AG09319 (cell line): ENCODE measurements at places on chromosomes 6 and 20.
A peak's percentile ranks its signal among the peaks of the same experiment; 100 is the strongest.

DNA sequence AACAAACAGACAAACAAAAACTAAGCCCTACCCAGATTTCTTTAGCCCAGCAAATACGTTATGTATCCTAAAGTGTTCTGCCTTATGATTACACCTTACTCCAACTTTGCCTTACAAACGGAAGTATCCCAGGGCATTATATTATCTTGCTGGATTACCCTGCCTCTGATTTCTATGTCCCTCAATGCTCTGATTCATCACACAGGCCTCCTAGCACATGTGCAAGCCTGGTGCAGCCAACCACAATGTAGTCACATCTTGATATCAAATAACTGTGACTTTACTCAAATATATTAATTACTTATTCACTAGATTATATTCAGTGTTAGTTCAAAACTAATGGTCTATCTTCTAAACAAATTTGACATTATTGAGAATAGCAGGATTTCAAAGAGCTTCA lies 598.6 kb downstream of the TBC1D32 start:
- DNase-seq: no peak

DNA sequence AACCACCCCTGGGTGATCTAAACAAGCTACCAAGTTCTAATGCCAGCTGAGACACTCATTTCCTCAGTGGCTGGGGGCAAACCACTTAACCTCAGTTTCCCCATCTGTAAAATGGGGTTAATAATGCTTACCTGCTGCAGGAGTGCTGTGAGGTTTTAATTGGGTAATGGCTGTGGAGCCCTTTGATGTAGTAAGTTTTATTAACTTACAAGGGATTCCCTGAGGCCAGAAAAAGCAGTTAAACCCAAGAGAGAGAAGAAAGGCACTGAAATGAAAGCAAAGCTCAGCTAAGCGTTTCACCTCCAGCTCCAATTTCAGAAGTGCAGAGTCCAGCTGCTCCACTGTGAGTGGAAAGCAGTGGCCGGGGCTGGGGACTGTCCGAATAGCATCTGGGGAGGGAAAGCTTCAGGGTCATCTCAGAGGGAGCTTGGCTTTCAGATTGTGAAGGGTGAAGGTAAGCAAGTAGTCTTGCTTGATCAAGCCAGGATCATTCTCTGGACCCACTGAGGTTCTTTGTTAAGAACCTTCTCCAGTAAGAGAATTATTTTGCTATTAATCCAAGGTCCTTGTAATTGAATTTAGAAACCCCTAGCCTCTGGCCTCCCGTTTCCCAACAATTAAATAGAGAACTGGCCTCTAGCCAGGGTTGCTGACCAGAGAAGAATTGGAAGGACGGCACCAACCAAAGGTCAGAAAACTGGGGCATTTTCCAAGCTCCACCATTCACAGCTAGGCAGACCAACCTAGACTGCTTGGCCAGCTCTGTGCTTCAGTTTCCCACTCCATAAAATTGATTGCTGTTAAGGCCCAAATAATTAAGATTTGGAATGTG lies 20.9 kb upstream of the TCP11 start:
- DNase-seq: no peak

GRCh38 chr6:115612796-115613479 lies 447.8 kb downstream of the FRK start:
- DNase-seq: no peak

GRCh38 chr6:111808493-111808892 lies 64.8 kb downstream of the FYN start:
- no peak for DNase-seq

DNA sequence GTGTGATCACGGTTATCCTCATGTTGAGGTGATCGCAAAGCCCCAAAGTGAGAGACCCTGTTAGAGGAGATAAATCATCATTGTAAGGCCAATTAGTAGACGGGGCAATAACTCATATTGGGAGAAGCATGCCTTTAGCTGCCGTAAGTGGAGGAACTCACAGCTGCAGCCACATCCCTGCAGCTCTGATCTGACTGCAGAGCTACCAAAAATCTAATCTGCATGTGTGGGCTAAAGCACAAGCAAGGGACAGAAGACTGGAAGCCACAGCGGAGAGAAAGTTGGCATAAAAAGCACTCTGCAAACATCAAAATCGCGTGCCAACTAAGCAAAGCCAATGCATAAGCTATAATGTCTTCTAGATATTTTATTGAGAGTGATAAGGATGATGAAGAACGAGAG lies 79.8 kb downstream of the TBC1D7 start:
- DNase-seq: no peak

DNA sequence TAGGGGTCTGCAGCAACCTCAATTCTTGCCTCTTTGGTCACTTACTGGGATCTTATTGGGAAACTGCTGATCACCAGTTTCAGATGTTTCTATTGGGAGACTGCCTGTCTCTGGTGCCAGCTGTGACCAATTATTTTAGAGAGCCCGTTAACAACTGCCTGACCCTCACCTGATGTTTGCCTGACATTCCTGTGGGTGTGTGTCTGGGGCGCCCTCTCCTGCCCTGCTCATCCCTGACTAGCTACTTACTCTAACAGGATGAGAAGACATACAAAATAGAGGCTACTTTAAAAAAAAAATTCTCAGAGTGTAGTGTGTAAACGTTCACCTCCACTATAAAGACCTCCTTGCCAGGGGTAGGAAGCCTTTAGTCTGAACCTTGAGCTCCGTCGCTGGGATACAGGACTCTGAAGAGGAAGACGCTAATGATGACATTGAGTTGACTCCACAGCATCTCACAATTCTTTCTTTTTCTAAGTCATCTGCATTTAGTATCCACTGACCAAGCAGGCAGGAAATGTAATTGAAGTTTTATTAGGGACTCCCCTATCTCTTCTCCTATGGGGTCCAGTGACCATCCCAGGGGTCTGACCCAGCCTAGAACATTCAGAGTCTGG lies 54.6 kb upstream of the DDR1 start:
- no peak for DNase-seq

- no peak for DNase-seq
Observed at GRCh38 chr6:25035174-25035511, 99.4 kb upstream of the RIPOR2 start.

DNA sequence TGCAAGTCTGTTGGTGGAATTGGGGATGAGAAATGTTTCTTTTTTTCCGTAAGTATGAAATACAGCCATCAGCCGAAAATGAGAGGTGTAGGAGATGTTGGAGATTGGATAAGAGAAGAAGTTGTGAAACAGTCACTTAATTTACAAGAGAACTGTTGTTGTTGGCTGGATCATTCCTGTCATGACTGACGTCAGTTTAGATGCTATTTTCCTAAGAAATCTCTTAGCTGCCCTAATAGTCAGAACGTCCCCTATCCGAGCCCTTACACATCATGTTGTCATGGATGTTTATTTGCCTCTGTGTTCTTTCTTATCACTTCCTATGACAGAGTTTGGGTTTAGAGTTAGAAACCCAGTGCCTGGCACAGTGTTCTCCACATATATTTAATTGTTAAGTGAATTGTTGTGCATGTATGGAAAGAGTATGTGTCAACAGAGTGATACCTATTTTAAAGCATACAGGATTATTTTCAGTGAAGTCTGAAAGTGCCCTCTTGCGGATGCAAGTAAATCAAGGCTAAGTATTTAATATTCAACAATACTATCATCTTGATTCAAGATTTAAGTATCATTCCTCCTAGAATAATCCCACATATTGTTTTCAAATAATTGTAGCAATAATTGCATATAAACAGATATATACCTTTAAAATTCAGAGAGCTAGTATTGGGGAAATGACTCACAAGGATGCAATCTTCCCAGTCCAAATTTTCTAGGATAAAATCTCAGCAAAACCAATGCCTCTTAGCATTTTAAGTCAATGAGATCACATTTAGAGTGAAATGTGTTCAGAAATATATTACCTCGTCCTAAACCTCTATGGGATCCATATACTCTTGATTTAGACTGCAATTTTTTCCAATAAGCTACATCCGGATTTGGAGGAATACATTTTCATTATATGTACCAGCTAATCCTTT lies 309.9 kb upstream of the NOX3 start:
- DNase-seq: no peak

GRCh38 chr6:39707962-39708683 lies 17.1 kb downstream of the KIF6 start:
- DNase-seq: no peak

GRCh38 chr20:44135012-44135412 lies 52.0 kb downstream of the JPH2 start:
- DNase-seq: no peak

GRCh38 chr6:144104898-144105487 lies 9.6 kb upstream of the SF3B5 start:
- peak; percentile 46 for DNase-seq

- DNase-seq: no peak
Observed at GRCh38 chr6:13614126-13614925, 809 bp upstream of the NOL7 start.

- no peak for DNase-seq
Observed at GRCh38 chr6:21965953-21966539, 330.8 kb downstream of the PRL start.

- no peak for DNase-seq
Observed at GRCh38 chr6:35850208-35850607, 45.1 kb downstream of the LHFPL5 start.

GRCh38 chr6:54981647-54982046 lies 135.1 kb downstream of the FAM83B start:
- DNase-seq: no peak

DNA sequence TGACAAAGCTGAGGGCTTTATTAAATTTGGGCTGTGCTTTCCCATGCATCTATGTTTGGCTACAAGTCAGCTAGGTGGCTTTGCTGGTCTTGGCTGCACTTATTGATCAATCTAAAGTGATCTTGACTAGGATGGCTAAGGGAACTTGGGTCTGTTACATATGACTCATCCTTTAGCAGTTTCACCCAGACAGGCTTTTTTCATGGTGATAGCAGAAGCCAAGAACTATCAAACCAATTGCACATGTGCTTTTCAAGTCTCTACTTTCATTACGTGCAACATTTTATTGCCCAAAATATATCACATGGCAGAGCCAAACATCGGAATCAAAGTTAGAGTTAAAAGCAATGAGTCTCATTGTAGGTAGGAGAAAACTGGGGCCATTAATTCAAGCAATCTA lies 626.3 kb downstream of the TENT5A start:
- DNase-seq: no peak

- no peak for DNase-seq
Observed at GRCh38 chr6:41541364-41541763, 4.8 kb upstream of the FOXP4 start.

GRCh38 chr20:1184638-1185315 lies at the start of gene TMEM74B:
TMEM74B (minus strand) TSS chr20:1184981; CDS start chr20:1183801, 1,180 bp downstream.
- DNase-seq: no peak

GRCh38 chr20:13382786-13383185 lies 161.7 kb downstream of the ISM1 start:
- DNase-seq: no peak

DNA sequence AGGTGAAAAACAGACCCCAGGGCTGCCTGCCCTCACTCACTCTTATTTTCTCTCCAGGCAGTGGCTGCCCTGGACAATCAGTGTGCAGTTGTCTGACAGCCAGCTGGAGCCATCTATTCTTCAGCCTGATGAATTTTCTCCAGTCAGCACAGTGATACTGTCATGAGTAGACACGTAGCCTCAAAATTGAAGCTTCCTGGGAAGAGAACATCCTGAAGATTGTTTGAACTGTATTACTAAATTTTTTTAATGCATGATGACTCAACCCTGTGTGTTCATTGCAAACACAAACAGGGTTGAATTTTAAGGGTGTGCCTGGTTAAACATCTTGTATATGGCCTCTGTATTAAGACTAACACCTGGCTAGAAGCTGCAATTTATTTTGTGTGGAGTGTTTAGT lies 49.8 kb upstream of the STXBP5 start:
- no peak for DNase-seq

GRCh38 chr20:37323985-37324384 lies 22.0 kb upstream of the SRC start:
- peak; percentile 66 for DNase-seq

DNA sequence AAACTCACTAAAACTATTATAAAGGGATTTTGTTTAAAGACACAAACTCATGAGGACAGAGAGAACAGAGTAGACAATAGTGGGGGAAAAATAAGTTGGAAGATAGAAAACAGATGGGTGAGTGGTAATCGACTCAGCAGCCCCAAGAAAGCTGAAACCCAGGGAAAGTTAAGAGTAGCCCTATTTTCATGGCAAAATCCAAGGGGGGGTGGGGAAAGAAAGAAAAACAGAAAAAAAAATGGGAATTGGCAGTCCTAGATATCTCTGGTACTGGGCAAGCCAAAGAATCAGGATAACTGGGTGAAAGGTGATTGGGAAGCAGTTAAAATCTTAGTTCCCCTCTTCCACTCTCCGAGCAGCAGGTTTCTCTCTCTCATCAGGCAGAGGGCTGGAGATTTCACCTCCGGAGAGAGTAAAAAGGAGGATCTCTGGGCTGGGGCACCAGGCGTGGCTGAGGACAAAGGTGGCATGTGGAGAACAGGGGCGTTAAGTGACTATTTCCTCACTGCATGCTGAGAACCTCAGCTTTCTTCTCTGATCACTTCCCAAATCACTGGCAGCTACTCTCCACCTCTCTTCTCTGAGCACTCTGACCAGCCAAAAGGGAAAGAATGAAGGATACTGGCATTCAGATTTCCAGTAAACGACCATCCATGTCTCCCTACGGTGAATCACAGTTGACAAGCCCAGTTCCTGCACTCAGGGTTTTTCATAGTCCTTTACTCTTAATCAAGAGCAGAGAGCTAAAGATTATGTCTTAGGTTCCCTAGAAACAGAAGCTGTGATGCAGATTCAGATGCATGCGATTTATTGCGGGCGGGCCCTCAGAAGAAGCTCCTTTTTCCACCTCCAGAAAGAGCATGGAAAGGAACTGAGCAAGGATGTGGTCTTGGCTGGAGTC lies 7.3 kb upstream of the RNF24 start:
- DNase-seq: no peak

GRCh38 chr20:25629816-25630499 lies 6.1 kb upstream of the NANP start:
- no peak for DNase-seq

GRCh38 chr20:49133571-49133970 lies 54.6 kb downstream of the STAU1 start:
- no peak for DNase-seq

DNA sequence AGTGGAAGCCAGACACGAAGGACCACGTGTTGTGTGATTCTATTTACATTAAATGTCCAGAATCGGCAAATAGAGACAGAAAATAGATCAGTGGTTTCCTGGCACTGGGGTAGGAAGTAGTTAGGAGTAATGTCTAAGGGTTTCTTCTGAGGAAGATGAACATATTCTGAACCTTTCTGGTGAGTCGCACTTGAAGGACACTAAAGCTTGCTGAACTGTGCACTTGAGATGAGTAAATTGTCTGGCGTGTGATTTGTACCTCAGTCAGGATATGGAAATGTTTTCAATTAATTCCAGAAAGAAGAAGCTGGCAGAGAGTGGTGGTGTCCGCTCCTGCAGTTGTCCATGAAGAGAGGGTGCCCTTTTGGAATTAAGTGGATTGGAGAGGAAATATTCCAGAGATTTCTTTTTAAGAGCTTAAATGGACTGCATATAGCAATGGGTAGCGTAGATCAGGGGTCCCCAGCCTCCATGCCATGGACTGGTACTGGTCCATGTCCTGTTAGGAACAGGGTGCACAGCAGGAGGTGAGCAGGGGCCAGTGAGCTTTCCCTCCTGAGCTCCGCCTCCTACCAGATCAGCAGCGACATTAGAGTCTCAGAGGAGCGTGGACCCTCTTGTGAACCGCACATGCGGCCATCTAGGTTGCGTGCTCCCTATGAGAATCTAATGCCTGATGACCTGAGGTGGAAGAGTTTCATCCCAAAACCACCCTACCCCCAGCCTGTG lies 12.4 kb upstream of the KIF25 start:
- DNase-seq: no peak

- DNase-seq: no peak
Observed at GRCh38 chr6:1577146-1577680, 32.5 kb upstream of the FOXC1 start.
